ENCODE measurements at places on chromosomes 3 and 15.

- DNase-seq: no peak
Measured at GRCh38 chr15:70133296-70133695, 35.6 kb upstream of the TLE3 start.

DNA sequence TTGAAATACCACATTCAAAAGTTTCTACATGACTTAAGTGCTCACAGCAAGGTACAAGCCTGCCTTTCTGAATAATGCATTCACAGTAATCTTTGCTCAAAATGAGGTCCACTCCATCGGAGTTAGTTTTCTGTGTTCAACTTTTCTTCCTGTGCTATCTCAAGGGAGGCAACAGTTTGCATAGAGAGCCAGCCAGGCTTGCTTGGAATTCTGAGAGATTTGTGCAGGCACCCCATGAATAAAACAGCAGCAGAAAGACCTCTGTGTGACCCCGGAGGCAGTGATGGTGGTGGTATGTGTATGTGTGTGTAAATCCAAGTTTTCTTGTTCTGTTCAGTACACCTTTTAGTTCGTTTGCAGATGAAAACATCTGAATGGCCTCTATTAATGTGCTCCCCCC lies 124.0 kb downstream of the ADAMTS9 start:
- DNase-seq: no peak

- no peak for DNase-seq
Measured at GRCh38 chr15:79370716-79371115, 59.8 kb downstream of the TMED3 start.

DNA sequence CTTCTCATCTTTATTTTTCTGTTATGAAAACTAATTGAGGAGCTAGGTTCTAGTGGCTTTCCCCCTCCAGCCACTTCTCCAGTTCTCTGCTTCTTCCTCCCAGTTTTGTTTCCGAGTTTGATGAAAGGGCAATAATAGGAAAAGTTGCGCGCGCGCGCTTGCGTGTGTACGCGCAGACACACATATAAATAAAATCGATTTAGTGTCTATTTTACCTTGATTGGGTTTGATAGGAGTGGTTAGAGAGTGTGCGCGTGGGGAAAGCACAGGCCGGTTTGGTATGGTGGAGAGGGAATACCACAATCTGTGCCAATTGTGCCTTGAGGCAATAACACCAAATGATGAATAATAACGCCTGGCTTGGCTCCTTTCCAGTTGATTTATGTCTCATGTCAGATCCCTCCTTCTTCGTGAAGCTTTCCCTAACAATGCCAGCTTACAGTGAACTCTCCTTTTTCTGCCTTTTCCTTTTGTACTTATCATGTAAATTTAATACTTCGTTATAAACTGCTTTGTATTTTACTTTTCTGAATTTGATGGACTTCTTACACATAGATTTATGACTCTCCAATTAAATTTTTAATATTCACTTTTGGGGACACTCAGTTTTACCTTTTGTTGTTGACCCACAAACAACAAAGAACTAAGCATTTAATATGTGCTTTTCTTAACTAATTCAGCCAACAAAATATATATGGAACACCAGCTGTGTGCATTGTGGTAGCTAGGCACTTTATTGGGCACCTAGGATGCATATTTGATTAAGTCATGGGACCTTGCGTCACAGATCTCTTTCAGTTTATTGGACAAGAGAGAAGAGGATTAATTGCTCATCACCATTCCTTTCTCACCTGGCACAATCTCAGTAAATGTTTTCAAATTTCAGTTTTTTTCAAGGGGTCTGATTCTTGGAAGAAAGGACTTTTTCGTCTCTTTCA lies 1.7 kb downstream of the TIPARP start:
- no peak for DNase-seq

DNA sequence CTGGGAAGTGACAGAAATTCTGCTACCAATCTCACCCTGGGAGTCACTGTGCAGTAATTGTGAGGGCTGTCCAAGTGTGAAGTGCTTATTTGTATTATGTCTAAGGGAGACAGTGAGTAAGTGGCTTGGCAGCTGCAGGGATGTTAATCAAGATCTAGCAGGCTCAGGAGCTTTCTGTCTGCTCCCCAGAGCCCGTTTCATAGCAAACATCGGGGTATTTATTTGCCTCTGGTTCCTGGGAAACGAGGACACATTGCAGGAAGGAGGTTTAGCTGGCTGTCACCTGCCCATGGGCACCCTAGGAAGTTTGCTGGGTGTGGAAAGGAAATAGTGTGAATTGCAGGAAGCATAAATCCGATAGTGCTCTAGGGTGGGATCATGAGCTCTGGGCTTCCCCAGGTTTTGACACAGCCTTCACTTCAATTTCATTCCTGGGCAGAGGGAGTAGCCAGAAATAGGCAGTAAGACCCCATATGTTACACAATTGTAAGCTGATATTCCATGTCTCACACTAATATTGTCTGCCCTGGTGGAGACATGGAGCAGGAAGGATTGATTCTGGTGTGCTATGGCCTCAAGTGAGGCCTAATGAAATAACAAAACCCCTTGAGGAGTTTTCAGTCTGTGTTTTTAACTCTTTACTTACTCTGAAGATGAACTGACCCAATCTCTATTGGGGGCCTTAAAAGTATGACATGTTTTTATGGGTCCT lies 74.1 kb upstream of the MITF start:
- no peak for DNase-seq

DNA sequence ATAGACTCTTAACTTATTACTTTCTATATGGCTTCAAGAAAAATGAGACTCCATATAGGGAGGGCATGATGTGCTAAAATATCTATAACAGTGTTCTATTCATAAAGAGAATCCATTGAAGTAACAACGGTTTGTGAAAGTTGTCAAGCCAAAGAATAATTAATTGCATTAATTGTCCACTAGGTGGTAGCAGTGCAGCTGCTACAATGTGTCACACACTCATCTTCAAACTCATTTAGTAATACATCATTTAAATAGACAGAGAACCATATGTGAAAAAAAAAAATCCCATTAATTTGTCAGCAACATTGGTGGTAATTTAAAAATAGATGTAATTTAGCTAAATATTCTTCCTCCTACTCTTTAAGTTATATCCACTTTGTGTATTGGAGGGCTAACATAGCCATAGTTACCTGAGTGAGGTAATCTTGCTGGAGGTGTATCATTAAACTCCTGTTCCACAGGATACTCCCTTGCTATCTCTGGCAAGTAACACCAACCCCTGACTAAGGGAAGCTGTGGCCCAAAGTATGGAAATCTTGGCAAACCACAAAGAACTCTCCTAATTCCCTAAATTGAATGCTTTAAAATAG lies 3.7 kb upstream of the CPA3 start:
- no peak for DNase-seq

GRCh38 chr15:101244036-101244781 lies 7.6 kb downstream of the CHSY1 start:
- no peak for DNase-seq

DNA sequence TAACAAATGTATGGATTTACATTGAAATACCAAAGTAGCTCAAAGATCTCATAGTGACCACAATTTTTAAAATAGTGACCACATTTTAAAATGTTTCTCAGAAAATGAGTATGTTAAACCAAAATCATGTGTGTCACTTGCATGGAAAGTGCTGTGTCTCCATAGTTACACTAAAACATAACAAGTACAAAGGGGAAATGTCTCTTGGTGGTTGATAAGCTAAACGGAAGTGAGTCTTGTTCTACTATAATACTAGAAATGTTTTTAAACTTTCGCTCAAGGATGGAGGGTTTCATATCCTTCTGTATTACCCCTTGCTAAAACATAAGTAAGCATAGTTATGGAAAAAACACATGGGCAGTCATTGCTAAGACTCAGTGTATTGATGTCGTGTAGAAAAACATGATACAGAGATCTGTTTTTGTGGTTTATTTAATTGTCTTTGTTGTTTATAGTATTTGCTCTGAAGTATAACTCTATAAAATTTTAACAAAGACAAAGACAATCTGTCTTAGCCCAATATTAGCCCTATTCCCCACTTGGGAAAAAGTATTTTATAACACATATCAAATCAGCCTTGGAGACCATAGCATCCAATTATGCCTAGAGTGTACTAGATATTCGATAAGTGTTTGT lies 27.0 kb upstream of the DENND4A start:
- DNase-seq: no peak

GRCh38 chr15:89377842-89378295 lies 43.2 kb upstream of the POLG start:
- DNase-seq: no peak

- DNase-seq: no peak
Measured at GRCh38 chr15:35567392-35567791, 21.4 kb upstream of the DPH6 start.

- DNase-seq: no peak
Measured at GRCh38 chr3:52218454-52218853, 7.0 kb downstream of the TLR9 start.

Measured in stimulated activated CD8-positive, alpha-beta memory T cell treated with anti-CD3 and anti-CD28 coated beads, Interleukin-7, amount 100 ng/mL, for 48 hours (primary cell).